ENCODE measurements at places on chromosomes 13 and 19.
A peak's percentile ranks its signal among the peaks of the same experiment; 100 is the strongest.

DNA sequence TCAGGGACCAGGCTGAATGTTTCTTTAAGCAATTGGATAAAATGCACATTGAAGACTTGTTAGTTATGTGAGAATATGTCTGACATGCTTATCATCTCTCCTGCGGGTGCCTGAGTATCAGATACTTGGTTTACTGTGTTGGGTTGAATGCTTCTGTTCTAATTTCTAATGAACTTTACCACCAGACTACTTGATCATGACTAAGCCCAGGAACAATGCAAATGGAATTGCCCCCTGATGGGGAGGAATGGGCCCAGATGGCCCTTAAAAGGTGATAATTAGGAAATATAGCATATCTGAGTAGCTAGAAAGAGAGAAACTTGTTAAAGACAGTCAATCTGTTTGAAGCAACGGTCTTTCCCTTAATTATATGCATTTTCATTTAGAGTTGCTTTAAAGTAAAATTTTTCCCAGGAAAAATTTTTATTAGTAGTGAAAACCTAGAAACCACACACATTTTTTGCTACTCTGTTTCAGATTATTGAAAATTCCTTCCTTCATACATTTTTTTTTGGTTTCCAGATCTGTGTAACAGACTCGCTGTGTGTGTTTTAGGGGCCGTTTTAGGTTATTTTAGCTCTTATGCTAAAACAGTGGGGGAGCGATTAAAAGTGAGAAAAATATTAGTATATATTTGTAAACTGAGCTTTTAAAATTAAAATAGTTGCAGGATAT lies 186.6 kb downstream of the TM9SF2 start:
- DNase-seq = no peak

GRCh38 chr19:30155381-30156200 lies 213.6 kb downstream of the URI1 start:
- no peak for DNase-seq

DNA sequence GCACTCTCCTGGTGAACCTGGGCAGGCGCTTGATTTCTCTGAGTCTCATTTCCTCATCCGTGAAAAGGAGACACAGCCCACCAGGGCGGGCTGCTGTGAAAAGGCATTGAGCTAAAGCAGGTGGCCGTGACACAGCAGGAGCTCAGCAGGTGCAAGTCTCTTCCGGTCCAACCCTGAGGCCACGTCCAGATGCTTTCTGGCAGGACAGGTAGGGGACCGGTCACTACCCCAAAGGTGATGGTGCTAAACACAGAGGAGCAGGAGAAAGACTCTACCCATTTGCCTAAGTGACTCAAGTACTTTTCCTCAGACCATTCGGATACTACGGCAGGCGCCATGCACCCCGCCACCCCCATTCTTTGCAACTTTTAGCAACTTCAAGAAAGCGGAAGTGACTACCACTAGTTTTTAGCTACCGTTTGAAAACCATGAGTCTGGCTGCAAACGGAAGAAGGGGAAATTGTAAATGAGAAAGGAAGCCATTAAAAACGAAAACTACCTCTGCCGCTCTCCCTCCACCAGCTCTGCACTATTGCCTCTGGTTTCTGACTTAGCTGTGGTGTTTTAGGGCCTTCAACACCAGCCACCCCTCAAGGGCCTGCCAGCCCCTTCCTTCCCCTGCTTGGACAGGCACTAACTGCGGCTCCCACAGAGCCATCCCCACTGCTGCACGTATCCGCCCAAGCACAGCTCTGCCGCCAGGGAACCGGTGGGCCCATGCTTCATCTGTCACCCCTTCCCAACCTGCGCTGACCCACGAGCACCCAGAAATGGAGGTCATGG lies 4.8 kb downstream of the PPP6R1 start:
- peak; percentile 97 for DNase-seq

GRCh38 chr13:68895696-68896095 lies 1211.9 kb upstream of the ATXN8OS start:
- no peak for DNase-seq

GRCh38 chr13:99642841-99643240 lies 141.6 kb downstream of the TM9SF2 start:
- no peak for DNase-seq

Measured in Karpas-422 (cell line).